ENCODE measurements at places on chromosomes 1 and 21. TPM values are rescaled to one million over a fixed set of nuclear protein-coding genes. Genes with fewer than 3 reads are reported as not detected.
A peak's percentile ranks its signal among the peaks of the same experiment; 100 is the strongest.

The PDE4B gene
- total RNA-seq: 24.6 TPM

The ARHGAP30 gene
- 157 TPM for total RNA-seq

- H3K4me3 ChIP-seq: peak overlapping the region; percentile 99
- DNase-seq: no peak
- H3K27ac ChIP-seq: peak overlapping the region; percentile 99
- no peaks in the 10 kb centered on the region for H3K27me3 ChIP-seq
Observed at GRCh38 chr1:156748670-156749418, 2.6 kb downstream of the HDGF start.

- H3K27ac ChIP-seq: no peak overlapping the region
- H3K4me1 ChIP-seq: no peaks in the 10 kb centered on the region
- DNase-seq: no peak
Observed at GRCh38 chr1:111814642-111815041, 58.9 kb downstream of the DDX20 start.

DNA sequence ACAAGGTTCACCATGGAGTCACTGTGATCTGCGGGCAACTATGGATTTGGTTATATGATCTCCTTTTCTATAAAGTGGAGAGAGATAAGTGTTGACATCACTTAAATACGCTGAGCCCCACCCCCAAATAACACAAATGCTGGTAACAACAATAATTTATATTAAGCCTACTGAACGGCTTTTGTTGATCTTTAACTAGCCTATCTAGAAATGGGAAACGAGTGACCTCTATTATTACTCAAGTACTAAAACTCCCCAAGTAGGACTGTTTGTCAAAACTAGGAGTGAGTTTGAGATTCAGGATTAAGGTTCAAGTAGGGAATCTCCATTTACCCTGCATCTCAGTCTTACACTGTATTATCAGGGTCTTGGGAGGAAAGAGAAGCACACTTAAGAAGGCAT lies 52.2 kb downstream of the MAP3K7CL start:
- H3K36me3 ChIP-seq: peaks cover 2% of the 10 kb centered on the region
- no peak overlapping the region for H3K27ac ChIP-seq
- H3K4me1 ChIP-seq: peaks cover 6% of the 10 kb centered on the region
- no peak for DNase-seq
- no peaks in the 10 kb centered on the region for H3K27me3 ChIP-seq

All from activated naive CD8-positive, alpha-beta T cell treated with anti-CD3 and anti-CD28 coated beads for 36 hours (primary cell).